ENCODE measurements at places on chromosomes 6 and 20.

- DNase-seq, result no peak
Observed at GRCh38 chr6:63597141-63598048, 25.1 kb downstream of the LOC128125822 start.

DNA sequence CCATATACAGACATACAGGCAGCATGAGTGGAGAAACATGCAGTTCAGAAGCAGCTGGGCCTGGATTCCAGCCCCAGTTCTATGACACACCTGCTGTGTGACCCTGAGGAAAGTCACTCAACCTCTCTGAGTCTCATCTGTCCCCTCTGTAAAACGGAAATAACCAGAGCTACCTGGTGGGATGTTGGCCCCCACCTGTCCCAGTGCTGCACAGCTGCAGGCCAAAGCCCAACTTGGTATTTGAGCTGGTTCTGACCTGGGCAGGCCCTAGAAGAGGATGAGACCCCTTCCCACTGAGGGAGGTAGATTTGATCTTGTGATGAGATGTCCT lies 55.5 kb downstream of the PPP1R16B start:
- no peak for DNase-seq

GRCh38 chr6:100134297-100134696 lies 140.3 kb upstream of the MCHR2 start:
- DNase-seq, result no peak

DNA sequence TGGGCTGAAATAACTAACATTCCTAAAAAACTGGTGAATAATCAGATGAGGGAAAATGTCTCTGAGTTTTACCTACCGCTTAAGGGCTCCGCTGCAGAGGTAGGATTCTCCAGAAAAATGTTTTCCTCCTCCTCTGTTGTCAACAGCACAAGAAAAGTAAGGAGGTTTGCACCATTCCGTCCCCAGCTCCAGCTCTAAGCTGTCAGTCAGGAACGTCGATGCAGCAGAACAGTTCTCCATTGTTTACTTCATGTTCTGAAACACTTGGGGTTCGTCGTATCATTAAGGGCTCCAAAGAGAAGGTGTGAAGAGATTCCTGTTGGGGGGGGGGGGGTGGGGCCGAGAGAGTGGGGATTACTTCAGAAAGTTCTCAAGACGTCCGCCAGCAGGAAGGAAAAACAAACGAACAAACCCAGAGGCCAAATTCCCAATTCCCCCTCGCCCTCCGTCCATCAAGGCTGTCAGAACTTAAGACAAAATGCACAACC lies 734 bp downstream of the MMS22L start:
- no peak for DNase-seq

GRCh38 chr20:11549172-11550103 lies 368.3 kb upstream of the BTBD3 start:
- no peak for DNase-seq

- no peak for DNase-seq
Observed at GRCh38 chr6:144390886-144391285, 105.8 kb downstream of the UTRN start.

GRCh38 chr20:38168791-38169589 lies 3.9 kb upstream of the TGM2 start:
- no peak for DNase-seq

DNA sequence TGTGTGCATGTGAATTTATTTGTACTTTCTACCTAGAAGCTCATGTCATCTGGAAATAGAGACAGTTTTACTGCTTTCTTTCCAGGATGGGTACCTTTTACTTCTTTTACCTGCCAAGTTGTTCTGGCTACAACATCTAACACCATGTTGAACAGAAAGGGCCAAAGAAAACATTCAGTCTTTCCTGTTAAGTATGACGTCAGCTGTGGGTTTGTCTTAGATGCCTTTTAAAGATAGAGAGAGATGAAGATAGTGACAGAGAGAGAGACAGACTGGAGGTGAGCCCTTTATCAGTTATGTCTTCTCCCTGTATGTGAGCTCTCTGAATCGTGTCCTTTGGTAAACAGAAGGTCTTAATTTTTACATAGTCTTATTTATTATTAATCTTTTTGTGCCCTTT lies 3.4 kb upstream of the DACT2 start:
- no peak for DNase-seq

DNA sequence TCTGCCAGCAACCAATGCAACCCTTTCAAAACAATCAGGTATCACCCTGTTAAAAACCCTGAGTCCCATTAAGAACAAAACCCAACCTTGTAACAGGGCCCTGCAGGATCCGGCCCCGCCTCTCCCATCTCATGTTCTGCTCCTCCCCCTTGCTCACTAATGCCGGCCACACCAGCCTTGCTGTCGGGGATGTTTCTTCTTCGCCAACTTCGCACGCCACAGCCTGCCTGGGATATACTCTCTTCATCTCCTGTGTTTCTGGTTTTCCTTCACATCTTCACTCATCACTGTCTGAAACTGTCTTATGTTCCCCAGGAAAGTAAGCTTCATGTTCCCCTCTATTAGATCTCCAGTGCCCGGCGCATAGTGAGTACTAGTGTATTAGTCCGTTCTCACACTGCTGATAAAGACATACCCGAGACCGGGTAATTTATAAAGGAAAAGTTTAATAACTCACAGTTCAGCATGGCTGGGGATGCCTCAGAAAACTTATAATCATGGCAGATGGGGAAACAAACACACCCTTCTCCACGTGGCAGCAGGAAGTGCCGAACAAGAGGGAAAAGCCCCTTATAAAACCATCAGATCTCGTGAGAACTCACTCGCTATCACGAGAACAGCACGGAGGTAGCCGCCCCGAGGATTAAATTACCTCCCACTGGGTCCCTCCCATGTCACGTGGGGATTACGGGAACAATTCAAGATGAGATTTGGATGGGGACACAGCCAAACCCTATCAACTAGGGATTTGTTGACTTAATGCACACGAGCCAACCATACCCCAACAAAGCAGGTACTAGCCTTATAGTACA lies 5.1 kb downstream of the TP53RK start:
- peak; percentile 60 for DNase-seq

DNA sequence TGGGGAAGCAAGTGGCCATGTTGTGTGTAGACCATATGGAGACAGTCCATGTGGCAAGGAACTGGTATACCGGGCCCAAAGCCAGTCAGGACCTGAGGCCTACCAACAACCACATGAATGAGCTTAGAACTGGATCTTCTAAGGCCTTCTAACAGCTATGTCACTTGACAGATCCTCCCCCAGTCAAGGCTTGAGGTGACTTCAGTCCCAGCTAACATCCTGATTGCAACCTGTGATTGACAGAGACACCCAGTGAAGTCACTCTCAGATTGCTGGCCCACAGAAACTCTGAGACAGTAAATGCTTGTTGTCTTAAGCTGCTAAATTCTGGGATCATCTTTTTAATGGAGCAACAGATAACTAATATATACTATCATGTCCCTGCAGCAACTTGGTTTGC lies 32.9 kb downstream of the AHI1 start:
- DNase-seq, result no peak

- DNase-seq, result no peak
Observed at GRCh38 chr6:54445207-54445606, 137.0 kb downstream of the TINAG start.

DNA sequence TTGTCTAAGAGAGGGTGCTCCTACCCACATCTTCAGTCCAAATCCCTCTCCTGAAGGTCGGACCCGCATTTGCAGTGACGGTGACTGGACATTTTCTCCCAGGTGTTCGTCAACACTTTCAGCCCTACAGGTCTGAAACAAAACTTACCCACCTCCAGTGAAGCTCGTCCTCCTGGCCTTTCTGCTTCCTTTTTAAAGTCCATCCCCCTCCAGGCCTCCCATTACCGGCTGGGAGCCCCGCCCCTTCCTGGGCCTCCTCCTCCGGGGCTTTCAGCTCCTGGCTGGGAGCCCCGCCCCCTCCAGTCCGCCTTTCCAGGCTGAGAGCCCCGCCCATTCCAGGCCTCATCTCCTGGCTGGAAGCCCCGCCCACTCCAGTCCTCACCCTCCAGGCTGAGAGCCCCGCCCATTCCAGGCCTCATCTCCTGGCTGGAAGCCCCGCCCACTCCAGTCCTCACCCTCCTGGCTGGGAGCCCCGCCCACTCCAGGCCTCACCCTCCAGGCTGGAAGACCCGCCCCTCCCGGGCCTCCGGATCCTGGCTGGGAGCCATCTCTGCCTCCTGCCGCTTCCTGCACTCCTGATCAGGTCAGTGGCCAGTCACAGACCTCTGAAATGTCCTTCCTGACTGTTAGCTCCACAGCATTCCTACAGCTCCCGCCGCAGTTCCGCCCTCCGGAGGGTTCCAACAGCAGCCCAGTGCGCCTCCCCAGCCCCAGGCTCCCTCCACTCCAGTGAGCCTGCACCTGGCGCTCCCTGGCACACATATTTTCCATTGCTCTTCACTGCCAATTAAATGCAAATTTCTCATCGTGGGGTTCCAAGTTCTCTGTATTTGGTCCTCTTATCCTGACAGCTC lies 98.5 kb downstream of the LY86 start:
- DNase-seq, result peak; percentile 92

GRCh38 chr6:21949211-21949801 lies 347.5 kb downstream of the PRL start:
- no peak for DNase-seq

DNA sequence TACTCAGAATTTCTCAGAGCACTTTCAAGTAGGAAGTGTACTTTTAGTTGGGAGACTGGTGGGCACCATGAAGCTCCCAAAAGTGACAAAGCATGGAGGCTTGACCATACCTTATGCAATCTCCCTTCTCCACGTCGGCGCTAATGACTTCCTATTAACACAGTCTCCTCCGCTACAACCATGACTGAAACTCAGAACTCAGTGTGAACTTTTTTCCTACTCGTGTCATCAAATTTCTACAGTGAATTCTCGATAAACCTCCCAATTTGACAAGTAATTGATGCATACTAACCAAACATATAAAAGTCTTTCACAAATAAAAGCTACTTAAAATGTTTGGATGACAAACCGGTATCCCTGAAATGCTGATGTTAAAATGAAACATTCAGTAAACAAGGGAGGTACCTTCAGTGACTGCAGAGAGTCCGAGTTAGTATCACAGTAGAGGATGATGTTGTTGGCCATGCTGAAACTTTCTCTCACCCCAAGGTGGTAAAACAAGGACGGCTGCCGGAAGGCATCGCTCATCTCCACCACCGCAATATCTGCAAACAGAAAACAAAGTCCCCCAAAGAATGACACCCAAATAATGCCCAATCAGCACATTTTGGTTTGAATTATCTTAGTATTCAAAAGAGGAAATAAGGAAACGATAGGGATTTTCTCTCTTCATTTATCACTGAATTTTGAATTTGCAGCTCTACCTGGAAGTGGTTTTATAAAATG lies 72.1 kb downstream of the MAP3K5 start:
- no peak for DNase-seq

GRCh38 chr6:22788038-22788437 lies 218.7 kb downstream of the HDGFL1 start:
- no peak for DNase-seq

DNA sequence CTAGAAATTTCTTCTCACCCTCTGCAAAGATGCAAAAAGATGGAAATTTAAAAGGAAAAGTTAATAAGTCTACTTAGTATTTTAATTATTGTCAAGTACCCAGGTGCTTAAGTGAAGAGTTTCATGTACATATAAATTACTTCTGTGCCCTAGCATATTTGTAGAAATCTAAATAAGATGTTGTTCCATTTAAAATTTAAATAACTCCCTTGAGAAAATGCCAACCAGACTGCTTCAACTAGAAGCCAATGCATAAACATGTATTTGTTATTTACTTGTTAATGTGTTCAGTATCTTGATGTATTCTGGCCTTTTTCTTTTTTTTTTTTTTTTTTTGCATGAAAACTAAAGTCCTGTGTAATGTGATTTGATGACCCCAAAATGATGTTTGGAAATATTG lies 6.3 kb upstream of the TMEM244 start:
- no peak for DNase-seq

- DNase-seq, result no peak
Observed at GRCh38 chr20:46028110-46028509, 905 bp upstream of the SLC12A5 start.

DNA sequence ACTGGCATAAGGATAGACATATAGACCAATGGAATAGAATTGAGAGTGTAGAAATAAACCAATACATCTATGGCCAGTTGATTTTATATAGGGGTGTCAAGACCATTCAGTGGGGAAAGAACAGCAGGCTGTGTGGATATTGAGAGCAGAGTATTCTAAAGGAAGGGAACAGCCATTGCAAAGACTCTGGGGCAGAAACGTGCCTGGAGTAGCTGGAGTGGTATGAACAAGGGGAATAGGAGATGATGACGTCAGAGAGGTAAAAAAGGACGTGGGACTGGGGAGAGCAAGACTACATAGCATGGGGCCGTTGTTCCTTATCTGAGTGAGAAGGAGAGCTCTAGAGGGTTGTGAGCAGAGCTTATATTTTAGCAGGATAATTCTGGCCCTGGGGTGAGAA lies 85.2 kb downstream of the TOX2 start:
- no peak for DNase-seq

Data from glutamatergic neuron (in vitro differentiated cells).